ENCODE measurements at places on chromosomes 5 and 9.

DNA sequence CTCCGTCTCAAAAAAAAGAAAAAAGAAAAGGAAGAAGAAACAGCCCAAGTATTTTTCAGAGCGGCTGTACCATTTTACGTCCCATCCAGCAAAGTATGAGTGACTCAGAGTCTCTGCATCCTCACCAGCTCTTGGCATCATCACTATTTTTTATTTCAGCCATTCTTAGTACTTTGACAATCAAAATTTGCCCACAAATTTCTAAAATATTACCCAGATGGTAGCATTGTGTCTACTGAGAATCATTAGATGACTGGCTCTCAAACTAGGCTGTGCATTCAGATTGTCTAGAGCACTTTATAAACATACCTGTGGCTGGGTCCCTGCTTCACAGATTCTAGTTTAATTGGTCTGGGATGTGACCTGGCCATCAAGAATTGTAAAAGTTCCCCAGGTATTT is 21.6 kb upstream of the MELK start:
- DNase-seq, result no peak

- no peak for DNase-seq
Observed at GRCh38 chr9:135088348-135088978, 995 bp downstream of the OLFM1 start.

GRCh38 chr5:174111287-174111973 is 65.9 kb downstream of the NSG2 start:
- no peak for DNase-seq

GRCh38 chr9:11457825-11458790 is 845.3 kb upstream of the PTPRD start:
- DNase-seq, result no peak

DNA sequence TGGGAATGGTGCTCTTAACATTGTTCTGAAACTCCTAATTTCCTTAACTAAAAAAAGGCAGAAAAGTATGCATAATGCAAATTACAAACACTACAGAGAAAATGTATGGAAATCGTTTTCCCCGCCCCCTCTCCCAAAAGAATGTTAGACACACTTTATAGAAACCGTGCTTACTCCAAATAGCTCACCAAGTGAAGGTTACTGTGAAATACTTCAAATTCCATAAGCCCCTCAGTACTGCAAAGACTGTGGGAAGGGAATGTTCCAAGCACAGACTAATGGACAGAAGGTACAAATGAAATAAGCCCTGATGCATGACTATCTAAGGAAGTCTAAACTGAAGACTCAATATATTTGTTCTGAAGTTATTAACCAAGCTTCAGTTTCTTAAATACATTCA is 12.5 kb downstream of the MAPKAP1 start:
- DNase-seq, result no peak

DNA sequence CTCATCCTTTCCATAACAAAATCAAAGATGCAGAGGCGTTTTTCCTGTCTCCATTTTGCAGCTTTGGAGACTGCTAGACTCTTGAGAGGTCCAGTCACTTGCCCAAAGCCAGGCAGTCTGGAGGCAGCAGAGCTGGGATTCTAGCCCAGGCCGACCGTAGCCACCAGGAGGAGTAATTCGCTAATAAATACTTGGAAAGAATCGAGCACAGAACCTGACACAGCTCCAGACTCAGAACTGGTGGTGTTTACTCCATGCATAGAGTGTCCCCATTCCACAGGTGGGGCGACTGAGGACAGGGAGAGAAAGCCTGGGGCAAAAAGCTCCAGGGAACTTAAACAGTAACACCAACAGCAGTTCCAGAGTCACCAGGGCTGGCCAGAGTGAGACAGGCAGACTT is 10.7 kb upstream of the CERCAM start:
- no peak for DNase-seq

- no peak for DNase-seq
Observed at GRCh38 chr9:90847971-90848370, 46.4 kb downstream of the SYK start.

DNA sequence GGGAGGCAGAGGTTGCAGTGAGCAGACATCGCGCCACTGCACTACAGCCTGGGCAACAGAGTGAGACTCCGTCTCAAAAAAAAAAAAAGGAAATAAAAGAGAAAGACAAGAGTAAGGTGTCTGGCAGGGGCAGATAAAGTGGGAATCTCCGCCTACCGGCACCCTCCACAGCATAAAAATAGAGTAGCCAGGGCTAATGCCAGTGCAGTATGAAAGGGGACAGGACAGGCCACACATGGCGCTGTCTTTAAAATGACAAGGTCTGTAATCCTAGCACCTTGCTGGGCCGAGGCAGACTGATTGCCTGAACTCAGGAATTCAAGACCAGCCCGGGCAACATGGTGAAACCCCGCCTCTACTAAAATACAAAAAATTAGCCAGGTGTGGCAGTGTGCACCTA is 7.8 kb downstream of the BICD2 start:
- no peak for DNase-seq

Measured in GM18507 (cell line).